ENCODE measurements at places on chromosomes 16 and 17. TPM values are rescaled to one million over a fixed set of nuclear protein-coding genes. Genes with fewer than 3 reads are reported as not detected.

The CLEC3A gene
- not detected for total RNA-seq

The CA7 gene
- not detected for total RNA-seq

The MAP2K6 gene
- total RNA-seq: 8.4 TPM

The NDRG4 gene
- total RNA-seq: 26.6 TPM

The NPB gene
- 0.07 TPM for total RNA-seq

The IL34 gene
- not detected for total RNA-seq

DNA sequence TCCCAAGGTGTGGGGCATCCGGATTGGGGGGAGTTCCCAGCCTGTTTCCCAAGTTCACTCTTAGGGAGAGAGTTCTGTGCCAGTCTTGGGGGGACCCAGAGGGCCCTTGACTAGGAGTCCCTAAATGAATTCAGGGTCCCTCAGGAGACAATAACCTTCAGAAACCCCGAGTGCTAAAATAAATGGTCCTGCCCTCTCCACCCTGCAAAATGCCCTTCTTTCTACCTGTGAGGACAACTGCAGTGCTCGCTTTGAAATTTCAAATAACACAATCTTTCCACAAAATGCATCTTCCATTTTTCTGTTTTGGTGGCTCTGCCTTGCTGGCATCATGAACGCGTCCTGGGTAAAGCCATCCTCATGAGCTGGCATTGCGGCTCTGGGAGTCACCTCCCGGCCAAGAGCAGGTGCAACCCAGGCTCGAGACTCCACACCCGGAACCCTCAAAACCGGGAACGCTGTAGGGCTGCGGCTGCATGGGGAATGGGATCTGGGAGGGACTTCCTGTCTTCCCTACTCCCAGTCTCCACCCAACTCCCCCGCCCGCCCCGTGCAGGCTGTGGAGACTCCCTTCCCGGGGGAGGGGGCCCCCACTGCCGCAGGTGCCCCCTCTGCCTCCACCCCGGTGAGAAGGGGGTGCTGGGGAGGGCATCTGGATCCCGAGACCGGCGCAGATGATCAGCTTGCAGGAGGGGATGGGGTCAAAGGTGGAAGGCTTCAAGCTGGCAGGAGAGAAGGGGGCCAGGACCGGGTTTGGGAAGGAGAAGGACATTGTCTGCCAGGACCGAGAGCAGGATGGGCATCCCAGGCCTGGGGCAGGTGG, at the start of gene ZNF205:
ZNF205 (plus strand) TSS at position 529 of the 823 bp plus-strand sequence. CDS start 845 bp downstream, outside the sequence.
- DNase-seq: peak; percentile 79
- H3K4me3 ChIP-seq: peak within 1 kb of the TSS; percentile 91
- H3K27ac ChIP-seq: no peak within 1 kb of the TSS
- H3K4me1 ChIP-seq: peaks cover 16% of the 10 kb centered on the region
- no peaks in the 10 kb centered on the region for H3K36me3 ChIP-seq

GRCh38 chr17:33164169-33164881, 128.8 kb downstream of the ASIC2 start:
- no peak overlapping the region for H3K27ac ChIP-seq
- H3K4me1 ChIP-seq: 0 out of 2 replicates have a peak, but pooled peaks cover 2% of the 10 kb centered on the region
- no peaks in the 10 kb centered on the region for H3K36me3 ChIP-seq
- peaks cover 11% of the 10 kb centered on the region for H3K27me3 ChIP-seq

DNA sequence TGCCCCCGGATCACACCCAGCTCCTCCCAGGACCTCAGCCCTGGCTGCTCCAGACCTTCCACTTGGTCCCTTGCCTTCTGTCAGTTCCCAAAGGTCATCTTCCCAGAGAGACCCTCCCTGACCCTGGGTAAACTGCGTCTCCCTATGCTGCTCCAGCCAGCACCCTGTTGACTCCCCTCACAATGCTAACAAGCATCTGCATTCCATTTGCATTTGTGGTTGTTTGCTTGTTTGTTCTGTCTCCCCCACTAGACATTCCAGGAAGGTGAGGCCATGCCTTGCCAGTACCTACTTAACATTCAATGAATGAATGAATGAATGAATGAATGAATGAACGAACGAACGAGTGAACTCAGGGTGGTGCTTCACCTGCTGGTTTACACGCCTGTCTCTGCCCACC, 171.2 kb downstream of the WSCD1 start:
- H3K27ac ChIP-seq: peak overlapping the region; percentile 55
- DNase-seq: peak; percentile 72
- no peak overlapping the region for H3K4me3 ChIP-seq
- H3K36me3 ChIP-seq: no peaks in the 10 kb centered on the region
- no peaks in the 10 kb centered on the region for H3K27me3 ChIP-seq
- H3K4me1 ChIP-seq: peaks cover 47% of the 10 kb centered on the region

Data from PC-3 (cell line).